IPS-NIHi11 (cell line): ENCODE measurements at places on chromosomes 6 and 20.
A peak's percentile ranks its signal among the peaks of the same experiment; 100 is the strongest.

- no peak for DNase-seq
These were observed 58.4 kb downstream of the TRIM38 start for GRCh38 chr6:26021001-26021349.

- no peak for DNase-seq
These were observed 35.8 kb upstream of the PHACTR3 start for GRCh38 chr20:59568509-59569024.

DNA sequence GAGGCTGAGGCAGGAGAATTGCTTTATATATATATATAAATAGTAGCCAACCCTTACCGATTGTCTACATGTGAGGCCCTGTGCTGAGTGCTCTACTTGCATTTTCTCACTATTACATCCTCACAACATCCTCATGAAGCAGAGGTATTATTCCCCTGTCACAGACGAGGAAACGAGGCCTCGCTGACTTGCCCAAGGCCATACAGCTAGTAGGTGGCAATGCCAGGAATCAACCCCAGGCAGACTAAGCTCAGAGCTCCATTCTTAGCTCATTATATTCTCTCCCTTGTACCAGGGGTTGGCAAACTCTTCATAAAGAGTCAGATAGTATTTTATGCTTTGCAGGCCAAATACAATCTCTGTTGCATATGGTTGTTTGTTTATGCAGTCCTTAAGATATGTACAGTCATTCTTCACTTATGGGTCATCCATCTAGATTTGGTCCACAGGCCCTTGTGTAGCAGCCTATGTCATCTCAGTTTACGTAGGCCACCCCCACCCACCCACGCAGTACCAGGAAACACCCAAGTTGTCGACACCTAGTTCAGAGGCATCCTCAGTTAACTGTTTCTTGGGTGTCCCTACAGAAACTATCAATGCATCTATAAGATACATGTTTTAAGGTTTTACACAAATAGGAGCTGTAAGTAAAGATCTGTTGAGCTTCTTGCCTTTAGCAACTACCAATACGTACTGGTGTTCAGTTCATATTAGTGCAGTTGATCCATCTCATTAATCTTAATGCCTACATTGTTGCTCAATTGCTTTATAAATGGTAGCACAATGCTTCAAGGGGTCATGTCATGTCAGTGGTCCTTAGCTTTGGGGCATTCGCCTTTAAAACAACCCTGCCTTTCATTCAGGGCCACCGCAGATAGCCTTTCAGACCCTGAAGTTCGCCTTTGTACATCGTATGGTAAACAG is 3.0 kb downstream of the CASS4 start:
- no peak for DNase-seq

- peak; percentile 81 for DNase-seq
These were observed 17.6 kb upstream of the EIF2S2 start for GRCh38 chr20:34129518-34130162.

DNA sequence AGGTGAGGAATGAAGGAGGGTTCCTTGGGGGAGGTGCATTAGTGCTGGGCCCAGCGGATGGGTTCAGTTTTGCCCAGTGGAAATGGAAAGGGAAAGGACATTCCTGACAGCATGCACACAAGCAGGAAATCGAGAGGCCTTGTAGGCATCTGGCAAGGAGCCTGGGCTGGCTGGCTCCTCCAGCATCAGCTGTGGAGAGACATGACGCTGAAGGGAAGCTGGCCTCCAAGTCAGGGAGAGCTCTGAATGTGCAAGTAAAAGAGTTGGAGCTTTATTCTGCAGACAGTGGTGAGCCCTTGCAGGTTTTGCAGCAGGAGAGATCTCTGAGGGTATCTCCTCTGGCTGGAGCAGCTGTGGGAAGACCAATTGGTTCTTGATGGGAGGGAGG is 154.3 kb downstream of the MRPL14 start:
- DNase-seq = peak; percentile 3

DNA sequence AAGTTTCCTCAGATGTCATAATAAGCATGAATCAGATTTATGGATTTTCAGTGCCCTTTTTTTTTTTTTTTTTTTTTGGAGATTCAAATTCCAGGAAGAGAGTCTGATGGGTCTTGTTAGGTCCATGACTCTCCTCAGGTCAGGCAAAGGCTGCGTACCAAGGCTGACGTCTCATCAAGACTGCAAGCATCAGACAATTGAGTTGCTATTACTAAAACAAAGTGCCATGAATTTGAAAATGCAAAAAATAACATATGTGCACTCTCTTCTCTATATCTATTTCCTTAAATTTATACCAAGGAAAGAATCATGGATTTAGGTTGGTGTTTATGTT is 134.7 kb downstream of the FAM83B start:
- no peak for DNase-seq

GRCh38 chr6:36430351-36430750 is 12.3 kb downstream of the PXT1 start:
- no peak for DNase-seq

DNA sequence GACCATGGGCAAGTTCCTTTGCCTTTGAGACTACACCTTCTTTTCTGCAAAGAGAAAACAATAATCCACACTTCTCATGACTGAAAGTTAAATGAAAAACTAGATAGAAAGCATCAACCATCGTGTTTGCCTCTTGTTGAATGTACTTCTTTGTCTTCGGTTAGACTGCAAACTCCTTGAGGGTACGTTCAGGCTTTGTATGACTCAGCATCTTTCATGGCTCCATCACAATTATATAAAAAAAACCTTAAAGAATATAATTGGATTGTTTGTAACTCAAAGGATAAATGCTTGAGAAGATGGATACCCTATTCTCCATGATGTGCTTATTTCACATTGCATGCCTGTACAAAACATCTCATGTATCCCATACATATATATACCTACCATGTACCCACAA is 439.2 kb downstream of the MAFB start:
- no peak for DNase-seq

DNA sequence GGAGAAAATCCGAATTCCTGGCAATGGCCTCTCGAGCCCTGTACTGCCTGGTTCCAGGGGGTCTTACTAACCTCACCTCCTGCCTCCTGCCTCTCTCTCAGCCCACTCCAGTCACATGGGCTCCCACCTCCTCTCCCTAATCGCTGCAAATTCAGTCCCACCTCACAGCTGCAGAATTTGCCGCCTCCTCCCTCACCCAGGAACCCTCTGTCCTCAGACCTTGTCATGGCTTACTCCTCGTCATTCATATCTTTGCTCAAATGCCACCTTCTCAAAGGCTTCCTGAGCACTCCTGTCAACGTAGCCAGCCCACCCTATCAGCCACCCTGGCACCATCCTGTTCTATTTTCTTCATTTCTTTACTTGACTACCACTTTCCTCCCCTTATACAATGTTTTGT is 89.0 kb downstream of the SLC2A10 start:
- DNase-seq = no peak

- DNase-seq = no peak
These were observed 64.0 kb upstream of the RNF146 start for GRCh38 chr6:127202676-127203075.

DNA sequence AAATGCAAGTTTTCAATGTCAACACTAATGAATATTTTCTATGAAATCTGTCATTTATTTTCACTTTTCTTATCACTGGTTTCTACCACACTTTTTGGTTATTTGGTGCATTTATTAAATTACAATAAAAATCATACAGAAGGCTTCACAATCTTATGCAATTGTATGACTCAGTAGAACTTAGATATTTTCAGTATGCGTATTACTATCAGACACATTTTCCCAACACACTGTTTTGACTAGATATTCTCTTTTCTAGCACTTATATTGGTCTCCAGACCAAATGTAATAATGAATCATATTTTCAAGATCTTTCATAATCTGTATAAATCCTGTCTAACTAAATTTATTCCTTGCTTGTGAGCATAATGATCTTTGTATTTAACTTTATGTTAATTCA is 74.1 kb downstream of the FAM83B start:
- no peak for DNase-seq

GRCh38 chr6:165776691-165777090 is 113.7 kb upstream of the PDE10A start:
- DNase-seq = no peak

GRCh38 chr6:92577077-92577719 is 842.2 kb downstream of the EPHA7 start:
- peak; percentile 17 for DNase-seq

- DNase-seq = no peak
These were observed 11.0 kb upstream of the CFAP206 start for GRCh38 chr6:87396595-87397392.

- DNase-seq = no peak
These were observed 9.3 kb upstream of the SGK2 start for GRCh38 chr20:43549416-43550065.

DNA sequence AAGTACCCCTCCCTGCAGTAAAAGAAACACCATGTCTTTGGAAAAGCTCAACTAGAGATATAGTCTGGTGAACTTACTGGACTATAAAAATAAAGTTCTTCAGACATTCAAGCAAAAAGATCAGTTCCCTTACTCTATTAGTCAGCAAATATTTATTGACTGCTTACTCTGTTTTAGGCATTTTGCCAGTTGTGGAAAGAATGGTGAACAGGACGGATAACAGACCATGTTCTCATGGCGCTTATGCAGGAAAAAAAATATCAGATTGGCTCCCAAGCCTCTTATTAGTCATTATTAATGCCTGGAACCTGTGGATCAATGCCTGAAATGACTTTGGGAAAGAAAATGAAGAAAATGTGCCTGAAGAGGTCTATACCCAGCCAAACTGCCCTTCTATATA is 282.2 kb upstream of the EPHA7 start:
- no peak for DNase-seq

DNA sequence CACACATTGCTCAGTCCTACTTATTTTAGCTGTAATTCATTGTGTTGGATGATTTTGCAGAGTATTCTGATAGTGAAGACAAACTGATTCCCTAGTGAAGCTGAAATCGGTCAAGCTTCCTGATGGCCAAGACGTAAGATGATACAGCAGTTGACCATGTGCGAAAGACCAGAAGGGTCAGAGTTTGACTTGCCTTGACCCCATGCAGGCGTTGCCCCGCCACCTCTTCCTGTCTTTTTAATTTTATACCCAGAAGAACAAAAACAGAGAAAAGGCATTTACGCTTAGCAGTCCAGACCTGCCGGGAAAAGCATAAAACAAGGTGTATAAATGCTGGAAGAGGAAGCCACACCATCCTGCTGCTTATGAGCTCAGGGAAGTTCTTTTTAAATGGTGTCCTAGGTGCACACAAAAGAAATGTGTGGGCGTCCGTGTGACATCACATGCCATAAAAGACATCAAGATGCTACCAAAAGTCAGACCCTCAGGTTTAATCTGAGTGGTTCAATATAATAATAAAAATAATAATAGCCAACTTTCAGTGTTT is 32.2 kb downstream of the TSHZ2 start:
- DNase-seq = no peak
